Upper lobe of left lung (tissue), 6 donors: ENCODE measurements at places on chromosomes 12 and 14. TPM values are rescaled to one million over a fixed set of nuclear protein-coding genes. Genes with fewer than 3 reads are reported as not detected.

PTPRB gene
- total RNA-seq, result 84.0 TPM

- no peak for DNase-seq
Observed at GRCh38 chr14:81348061-81348460, 52.1 kb downstream of the STON2 start.

DNA sequence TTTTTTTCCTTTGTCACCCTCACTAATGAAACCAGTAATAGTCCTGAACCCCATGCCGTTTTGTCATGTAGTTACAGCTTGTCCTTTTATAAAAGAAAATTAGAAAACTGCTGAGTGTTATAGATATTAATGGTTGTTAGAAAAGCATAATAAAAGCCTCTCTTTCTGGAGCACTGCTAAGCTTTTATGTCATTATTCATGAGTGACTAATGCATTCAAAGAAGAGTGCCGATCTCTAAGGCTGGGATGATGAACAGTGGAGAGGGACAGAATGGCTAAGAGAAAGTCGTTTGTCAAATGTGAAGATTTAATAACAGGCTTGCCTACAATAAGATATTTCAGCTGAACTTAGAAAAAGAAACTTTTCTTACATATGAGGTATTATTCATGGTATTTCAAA, 121.6 kb downstream of the MGAT4C start:
- DNase-seq, result no peak

DNA sequence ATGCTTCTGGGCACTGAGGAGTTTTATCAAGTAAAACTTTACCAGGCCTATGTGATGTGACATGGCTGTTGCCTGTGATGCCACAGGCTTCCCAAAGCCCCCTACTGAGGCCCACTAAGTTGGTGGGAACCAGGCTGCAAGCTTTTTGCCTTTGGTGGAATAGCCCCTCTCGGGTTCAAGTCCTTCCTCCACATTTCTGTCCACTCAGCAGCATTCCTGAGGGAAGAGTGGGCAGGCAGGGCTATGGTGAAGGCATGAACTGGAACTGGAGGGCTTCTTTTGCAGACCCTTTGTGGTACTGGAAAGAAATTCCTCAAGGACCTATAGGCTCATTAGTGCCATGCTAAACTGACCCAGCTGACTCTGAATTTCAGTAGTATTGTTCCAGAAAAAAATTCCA, 48.5 kb downstream of the WDR20 start:
- DNase-seq, result no peak

PEBP1 gene
- 161 TPM for total RNA-seq

GRCh38 chr12:74790931-74791330, 253.3 kb downstream of the ATXN7L3B start:
- no peak for DNase-seq

GRCh38 chr14:31038521-31039166, 12.5 kb upstream of the STRN3 start:
- DNase-seq, result no peak
